ENCODE measurements at places on chromosomes 5 and 9.

GRCh38 chr5:135203019-135203418 lies 169.0 kb upstream of the PITX1 start:
- DNase-seq, result no peak

DNA sequence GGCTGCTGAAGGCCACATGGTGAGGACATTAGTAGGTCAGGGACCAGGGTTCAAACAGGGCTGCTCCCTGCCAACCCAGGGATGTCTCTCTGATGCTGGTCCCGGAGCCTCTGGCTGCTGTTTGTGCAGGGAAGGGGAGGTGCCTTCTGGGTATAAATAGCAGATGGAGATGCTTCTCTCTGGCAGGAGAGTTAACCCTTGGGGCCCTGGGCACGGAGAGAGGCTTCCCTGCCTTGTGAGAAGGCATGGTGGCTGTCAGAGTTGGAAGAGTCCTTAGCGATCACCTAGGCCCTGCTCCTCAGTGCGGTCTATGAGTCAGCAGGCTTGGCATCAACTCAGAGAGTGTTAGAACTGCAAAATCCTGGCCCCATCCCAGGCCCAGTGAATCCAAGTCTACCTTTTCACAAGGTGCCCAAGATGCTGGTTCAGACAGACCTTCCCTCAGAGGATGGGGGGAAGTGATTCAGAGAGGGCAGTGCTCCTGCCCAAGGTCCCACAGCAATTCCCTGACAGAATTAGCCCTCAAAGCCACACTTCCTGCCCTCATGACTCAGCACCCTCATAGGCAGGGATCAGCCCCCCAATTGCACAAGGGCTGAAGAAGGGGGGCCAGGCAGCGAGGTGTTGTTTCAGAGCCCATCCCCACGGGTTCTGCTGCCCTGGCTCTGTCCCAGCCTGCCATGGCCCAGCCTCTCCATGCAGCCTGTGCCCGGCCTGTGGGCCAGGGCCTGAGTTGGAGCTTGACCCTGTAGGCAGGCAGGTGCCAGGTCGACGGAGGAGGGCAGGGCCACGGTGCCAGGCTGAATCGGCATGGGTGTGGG lies 25.6 kb downstream of the CAMK2A start:
- peak; percentile 47 for DNase-seq

DNA sequence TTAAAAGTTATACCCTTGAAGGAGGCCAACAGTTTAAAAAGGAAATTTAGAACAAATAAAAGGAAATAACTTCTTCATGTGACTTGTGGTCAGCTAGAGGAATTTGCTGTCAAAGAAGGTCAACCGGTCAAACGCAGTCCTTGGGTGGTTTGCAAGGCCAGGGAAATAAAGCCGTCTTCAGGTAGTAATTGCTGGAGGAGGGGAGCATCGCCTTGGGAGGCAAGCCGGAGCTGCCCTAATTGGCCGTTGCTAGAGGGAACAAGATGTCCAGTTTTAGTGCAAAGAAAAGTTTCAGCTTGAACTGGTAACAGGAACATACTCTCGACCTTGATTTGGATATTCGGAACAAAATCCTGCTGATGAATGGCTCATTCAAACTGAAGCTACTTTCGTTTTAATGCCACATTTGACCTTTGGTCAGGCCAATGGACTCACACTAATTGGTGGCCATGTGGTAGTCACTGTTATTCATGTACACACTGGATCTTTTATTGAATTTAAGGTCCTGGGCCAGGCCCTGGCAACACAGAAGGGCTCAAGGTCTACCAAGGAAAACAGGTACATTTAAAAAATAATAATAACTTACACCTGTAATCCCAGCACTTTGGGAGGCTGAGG lies 47.0 kb upstream of the MYO10 start:
- DNase-seq, result no peak

DNA sequence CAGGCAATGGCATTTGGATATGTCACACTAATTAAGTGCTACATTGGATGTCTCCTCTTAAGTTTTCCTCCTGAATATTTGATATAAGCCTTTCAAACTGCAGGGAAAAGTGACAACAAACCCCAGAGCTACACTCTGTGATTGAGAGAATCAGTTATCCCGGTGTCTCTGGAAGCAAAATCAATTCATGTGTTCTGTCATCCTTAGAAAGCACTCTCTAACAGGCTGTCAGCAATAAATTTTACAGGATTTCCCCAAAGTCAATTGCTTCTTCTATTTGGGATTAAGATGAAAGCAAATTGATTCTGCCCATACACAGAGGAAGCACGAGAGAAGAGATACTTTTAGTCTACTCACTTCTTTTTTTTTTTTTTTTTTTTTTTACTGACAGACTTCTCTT lies 332.4 kb downstream of the CDH18 start:
- DNase-seq, result no peak

DNA sequence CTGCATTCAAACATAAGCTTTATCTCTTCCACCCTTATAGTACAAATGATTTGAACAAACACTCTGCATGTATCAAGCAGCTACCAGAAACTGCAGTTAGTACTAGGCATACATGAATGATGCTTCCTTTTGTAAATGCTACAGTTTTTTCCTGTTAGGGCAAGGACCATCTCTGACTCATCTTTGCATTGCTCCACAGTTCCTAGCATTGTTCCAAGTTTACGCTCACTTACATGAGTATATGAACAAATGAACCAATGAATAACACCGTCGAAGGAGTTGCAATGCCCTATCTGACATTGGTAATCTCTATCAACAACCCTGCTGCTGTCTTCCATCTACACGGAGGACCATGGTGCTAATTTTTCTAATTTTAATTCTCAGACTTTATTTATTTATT lies 2.1 kb upstream of the ALDH7A1 start:
- DNase-seq, result no peak

DNA sequence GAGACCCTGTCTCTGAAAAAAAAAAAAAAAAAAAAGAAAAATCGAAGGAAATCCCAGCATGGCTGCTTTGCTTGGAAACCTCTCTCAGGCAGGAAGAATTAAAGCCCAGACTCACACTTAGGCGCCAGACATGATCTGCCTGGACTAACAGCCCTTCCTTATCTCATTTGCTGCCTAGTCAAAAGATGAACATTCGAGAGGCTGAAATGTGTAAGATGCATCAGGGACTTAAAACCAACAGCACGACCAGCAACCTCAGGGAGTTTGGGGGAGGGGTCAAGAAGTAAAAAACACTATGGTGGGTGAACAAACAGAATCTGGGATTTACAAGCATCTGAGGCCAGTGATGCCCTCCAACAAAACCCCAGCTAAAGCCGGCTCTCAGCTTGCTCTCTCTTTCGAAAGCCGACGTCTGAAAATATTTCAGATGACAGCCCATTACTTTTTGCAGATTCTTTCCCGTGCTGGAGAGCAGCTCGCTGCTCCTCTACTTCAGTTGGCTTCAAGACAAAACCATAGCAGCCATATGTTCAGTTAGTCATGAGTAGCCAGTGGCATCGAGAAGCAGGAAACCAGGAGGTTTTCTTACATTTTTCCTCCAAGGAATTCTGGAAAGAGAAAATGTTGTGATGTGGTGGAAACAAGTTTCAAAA lies 249.9 kb downstream of the MARCHF11 start:
- DNase-seq, result peak; percentile 72

DNA sequence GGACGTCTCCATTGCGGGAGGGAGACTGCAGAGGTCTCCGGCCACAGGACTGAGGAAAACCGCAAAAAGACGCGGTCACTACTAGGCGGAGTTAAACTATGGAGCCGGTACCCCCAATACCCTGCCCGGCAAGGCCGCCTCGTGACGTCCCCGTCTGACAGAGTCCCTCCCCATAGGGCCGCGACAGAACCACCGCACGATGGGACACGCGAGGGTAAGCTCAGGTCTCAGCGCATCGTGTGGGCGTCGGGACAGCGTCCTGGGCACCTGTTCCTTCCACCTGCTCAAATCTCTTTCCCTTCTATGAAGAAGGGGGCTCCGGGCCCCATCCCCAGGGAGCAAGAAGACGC lies 35.2 kb upstream of the GLDC start:
- peak; percentile 73 for DNase-seq

DNA sequence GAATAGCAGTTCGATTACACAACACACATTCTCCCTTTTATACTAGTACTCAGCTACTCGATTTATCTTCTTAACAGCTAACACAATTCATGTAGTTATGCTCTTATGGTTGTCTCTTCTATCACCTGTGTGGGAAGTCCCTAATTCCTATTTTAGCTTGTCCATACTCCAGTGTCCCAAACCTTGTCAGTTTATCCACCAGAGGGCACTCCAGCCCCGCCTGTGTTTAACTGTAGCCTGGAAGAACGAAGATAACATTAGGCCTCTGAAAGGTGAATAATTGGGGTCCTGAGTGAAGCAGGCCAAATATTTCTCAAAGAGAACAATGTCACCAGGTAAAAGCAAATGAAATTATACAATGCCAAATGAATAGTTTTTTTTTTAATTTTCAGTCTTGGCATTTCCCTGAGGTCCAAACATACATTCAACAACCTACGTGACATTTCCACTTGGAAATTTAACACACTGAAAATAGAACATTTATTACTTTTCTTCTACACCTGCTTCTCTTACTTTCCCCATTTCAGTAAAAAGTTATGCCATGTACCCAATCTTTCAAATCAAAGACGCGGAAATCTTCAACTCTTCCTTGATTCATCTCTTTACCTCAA lies 560.7 kb downstream of the HTR1A start:
- DNase-seq, result peak; percentile 47

GRCh38 chr5:73005886-73006285 lies 50.0 kb downstream of the FCHO2 start:
- DNase-seq, result no peak

GRCh38 chr9:129750013-129750638 lies 2.7 kb downstream of the PTGES start:
- DNase-seq, result no peak

DNA sequence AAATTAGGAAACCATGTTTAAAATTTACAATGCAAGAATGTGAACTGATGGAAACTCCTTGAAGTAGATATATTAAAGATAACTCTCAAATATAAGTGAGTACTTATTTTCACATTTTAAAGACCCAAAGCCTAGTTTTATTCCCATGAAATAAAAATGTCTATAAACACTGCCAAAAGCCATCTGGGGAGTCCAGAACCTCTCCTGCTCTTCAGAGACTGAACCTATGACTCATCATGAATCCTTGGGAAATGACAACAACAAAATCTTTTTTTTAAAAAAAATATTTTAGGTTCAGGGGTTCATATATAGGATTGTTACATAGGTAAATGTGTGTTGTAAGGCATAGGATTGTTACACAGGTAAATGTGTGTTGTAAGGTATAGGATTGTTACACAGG lies 33.8 kb upstream of the FYB1 start:
- DNase-seq, result no peak

- DNase-seq, result no peak
Measured at GRCh38 chr5:43540746-43541145, 16.1 kb downstream of the PAIP1 start.

DNA sequence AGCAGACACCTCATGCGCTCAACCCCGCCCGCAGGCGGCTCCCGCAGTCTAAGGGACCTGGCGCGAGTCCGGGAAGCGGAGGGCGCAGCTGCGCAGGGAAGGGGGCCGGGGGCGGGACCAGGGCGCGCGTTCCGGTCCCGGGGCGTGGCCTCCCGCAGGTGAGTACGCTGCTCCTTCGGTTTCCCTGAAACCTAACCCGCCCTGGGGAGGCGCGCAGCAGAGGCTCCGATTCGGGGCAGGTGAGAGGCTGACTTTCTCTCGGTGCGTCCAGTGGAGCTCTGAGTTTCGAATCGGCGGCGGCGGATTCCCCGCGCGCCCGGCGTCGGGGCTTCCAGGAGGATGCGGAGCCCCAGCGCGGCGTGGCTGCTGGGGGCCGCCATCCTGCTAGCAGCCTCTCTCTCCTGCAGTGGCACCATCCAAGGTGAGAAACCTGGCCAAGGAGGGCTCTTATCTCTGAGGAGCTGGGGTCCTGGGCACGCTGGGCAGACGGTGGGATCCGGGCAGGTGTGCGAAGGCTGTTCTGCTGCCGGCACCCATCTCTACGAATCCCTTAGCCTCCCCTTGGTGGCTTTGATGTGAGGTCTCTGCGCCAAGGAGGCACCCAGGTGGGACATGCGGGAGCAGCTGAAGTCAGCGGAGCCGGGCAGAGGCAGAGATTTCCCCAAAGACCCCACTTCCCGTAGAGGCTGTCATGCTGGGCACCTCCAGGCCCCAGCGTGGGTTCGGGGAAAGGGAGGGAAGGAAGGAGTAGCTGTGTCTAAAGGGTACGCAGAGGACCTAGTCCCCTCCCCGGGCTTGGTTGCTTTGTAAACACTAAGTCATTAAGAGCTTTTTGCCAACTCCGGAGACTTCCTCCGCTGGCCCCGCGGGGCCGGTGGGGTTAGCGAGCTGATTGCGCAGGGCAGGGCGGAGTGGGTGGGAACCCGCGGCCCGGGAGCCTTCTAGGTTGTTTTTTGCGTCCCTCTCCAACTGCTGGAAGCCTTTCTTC lies at the start of gene F2RL1:
Gene F2RL1, plus strand, starts transcription at position 187 of the 988 bp plus-strand sequence. Its CDS starts 153 bp downstream, at position 340.
- peak; percentile 51 for DNase-seq

DNA sequence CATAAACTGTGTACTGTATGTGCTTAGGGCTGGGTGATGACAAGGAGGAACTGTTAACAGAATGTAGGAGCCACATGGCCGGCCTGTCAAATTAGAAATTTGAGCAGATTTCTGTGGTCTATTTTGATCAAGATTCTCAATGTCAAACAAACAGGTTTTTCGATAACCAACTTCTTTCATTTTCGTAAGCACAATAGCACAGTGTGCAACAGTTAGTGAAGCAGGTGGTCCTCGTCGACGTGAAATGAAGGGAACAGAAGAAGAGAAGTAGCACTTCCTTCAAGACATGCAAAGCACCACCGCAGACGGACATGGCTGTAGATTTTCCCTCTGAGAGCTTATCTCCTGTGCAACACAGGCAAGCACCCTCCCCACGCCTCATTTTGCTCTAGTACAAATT lies 252.1 kb downstream of the CRB2 start:
- no peak for DNase-seq

- DNase-seq, result no peak
Measured at GRCh38 chr5:81817980-81818379, 67.1 kb upstream of the SSBP2 start.

GRCh38 chr5:5202321-5202720 lies 62.2 kb downstream of the ADAMTS16 start:
- DNase-seq, result peak; percentile 57

DNA sequence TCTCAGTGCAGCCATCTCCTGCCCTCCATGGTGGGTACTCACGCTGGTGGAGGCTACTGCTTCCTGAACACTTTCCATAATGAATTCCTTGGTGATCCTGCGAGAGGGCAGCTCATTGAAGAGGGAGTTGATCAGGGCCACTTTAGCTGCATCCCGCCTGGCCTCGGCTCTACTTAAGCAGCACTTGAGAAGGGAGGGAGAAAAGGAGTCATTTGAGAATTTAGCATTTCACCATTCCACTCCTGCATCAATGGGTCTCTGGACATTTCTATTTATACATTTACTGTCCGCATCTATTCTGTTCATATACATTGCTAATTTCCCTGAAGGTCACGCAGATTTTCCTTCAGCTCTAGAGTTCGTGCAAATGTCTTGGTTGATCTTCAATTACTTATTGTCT lies 35.1 kb downstream of the LIX1 start:
- no peak for DNase-seq

DNA sequence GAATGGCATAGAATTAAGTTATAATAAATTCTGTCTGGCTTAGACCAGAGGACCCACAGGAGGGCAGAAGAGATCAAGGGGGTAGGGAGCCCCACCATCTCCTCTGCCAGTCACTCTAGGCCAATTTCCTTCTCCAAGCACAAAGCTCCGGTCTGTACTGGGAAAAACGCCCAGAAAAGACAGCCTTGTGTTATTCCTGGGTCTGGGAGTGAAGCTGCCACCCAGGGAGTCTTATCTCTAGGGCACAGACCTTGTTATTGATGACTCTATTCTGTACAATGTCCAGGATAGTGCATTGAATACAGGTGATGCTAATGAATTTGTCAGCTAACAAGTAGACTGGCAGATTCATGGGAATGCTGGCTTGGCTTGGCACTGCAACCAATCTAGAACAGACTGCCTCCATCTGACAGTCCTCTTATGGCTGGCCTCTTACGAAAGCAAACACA lies 60.7 kb downstream of the MED27 start:
- no peak for DNase-seq

Data from muscle of leg (tissue), 16 donors.